ENCODE measurements at places on chromosomes 6 and 20.

- no peak for DNase-seq
These were observed 100.7 kb downstream of the RIN2 start for GRCh38 chr20:19858466-19859371.

GRCh38 chr6:151807513-151808370, at the start of gene ESR1:
Gene ESR1, plus strand, starts transcription at chr6:151807682. Its CDS starts 231 bp downstream, at chr6:151807913.
- peak; percentile 21 for DNase-seq

DNA sequence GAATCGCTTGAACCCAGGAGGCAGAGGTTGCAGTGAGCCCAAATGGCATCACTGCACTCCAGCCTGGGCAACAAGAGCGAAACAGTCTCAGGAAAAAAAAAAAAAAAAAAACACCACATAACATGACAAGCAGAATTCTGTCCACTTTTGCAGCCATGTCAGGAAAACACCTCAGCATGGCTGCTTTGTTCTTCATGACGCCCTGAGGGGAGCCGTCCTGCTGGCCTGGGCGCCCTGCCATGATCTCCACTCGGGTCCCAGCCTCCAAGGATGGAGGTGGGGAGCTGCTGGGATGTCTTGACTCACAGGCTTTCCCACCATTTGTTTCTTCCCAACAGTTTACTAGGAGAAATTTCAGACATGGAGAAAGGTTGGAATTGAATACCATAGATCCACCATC, 42.2 kb downstream of the SNX9 start:
- no peak for DNase-seq

DNA sequence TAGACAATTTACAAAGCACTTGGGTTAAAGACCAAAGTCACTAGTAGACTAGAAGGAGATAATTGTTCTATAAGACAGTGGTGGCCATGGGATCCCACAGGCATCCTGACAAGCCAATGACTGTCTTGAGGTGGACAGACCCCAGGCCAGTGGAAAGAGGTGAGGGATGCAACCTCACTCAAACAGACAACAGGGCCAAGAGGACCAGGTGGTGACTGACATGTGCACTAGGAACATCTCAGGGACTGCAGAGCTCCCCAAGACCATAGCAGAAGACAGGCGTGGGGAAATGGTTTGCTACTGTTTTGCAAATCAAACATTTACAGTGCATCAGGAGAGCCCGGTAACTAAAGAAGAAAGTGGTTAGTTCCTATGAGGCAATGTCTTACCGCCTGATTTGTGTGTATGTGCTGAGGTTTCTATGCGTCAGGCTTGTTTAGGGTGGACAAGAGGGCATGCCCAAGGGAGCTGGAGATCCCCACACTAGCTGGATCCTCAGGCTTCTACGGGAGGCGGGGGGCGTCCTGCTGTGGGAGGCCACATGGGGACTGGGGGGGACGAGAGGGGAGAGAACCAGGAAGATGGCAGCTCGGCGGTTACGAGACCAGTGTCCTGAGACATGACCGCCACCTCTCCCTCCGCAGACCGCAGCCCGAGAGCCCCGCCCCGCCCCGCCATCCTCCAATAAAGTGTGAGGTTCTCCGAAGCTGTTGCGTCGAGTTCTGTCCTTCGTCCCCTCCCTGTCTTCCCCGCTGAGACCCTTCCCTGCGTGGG, 623 bp upstream of the MRPS26 start:
- no peak for DNase-seq

- no peak for DNase-seq
These were observed 613.1 kb downstream of the PKHD1 start for GRCh38 chr6:51474022-51474975.

DNA sequence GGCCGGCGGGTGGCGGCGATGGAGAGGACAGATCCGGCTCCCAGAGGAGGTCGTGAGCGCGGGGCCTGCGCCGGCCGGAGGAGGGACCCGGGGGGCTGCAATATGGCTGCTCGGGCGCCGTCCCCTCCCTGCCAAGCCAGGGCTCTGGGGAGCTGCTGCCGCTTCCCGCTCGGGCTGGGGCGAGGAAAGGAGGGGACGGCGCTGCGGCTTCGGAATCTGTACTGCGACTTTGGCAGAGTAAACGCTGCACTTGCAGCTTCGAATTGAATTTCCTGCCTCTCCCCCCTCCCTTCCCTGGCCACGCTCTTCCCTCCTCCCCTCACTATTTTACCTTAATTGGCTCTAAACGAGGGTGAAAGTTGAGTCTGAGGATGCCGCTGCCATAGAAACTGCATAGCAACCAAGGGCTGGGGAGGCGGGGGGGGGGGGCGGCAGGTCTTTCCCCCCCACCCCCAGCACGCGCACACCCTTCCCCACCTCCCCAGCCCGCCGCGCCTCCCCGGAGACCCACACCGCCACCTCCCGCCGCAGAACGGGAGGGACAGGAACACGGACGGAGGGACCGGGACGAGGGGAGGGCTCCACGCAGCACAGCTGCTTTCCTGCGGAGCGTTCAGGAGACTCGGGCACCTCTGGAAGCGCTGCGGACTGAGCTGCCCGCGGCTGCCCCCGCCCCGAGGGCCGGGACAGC, 93.9 kb downstream of the RNASET2 start:
- no peak for DNase-seq

- no peak for DNase-seq
These were observed 6.2 kb upstream of the FLRT3 start for GRCh38 chr20:14343491-14344065.

Data from memory B cell (primary cell).